ENCODE measurements at places on chromosomes 6 and 20.

- no peak for DNase-seq
Observed at GRCh38 chr6:71395731-71396409, 107.3 kb downstream of the OGFRL1 start.

GRCh38 chr6:41371461-41371991 is 36.1 kb downstream of the NCR2 start:
- peak; percentile 57 for DNase-seq

GRCh38 chr20:25574411-25574810 is 10.9 kb downstream of the NINL start:
- DNase-seq, result peak; percentile 57

DNA sequence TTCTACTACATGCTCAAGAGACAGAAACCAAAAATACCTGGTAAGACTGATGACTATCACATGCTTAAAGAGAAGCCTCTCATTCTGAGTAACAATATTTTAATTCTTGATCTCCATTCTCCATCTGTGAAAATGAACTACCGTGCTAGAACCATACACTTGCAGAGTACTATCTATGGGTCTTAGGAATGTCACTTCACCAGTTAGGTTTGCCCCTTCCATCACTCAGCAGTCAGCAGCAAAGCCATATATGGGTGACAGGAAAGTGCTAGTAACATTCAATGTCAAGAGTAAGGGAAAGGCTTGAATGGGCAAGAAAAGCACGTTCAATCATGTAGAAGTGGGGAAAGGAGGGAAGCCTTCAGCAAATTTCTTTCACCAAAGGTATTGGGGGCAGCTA is 2.3 kb downstream of the DNAAF9 start:
- DNase-seq, result no peak

DNA sequence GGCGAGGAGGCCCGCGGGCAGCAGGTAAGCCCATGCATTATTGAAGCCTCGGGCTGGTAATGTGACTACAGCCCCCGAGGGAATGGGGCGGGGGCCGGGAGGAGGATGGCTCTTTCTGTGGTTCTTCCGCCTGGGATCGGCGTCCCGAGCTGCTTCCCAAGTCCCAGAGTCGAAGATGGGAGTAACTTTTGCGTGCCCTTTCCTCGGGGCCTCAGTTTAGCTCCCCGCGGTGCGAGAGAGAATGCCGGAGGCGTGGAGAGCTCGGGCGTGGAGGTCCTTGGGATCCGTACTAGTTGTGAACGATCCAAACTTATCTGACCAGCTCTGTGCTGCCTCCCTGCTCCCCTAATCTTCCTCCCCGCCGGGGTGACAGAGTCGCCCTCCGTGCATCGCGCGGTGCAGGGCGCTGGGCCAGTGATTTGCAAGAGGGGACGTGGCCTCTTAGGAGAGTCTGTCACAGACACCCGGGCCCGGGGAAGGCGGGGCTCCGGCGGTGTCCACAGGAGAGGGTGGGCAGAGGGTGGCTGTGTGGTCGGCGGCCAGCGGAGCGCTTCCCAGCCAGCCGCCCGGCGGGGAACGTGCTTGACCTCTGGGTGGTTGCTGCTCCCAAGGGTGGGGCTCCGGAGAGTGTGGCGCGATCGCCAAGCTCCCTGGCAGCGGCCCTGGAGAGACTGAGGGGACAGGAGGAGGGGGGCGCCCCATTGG is 815 bp downstream of the UTRN start:
- DNase-seq, result no peak

DNA sequence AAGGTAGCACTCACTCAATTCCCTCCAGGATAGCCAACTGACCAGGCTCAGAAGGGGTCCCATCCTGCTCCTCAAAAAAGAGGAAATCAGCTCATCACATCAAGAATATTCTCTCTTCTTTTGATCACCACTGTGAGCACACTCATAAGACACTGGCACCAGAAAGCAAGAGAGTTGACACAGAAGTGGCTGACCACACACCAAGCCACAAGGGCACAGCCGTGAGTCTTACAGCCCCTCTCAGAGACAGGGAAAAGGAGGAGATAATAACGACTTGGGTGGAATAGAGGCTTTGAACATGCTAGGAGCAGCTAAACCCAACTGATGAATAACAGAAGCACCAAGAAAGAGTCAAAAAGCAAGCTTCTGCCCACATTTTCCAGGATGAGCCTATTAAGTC is 249.1 kb upstream of the PREP start:
- DNase-seq, result no peak

- DNase-seq, result no peak
Observed at GRCh38 chr6:25017932-25018567, 82.3 kb upstream of the RIPOR2 start.

GRCh38 chr20:41072190-41072863 is 43.7 kb downstream of the TOP1 start:
- no peak for DNase-seq

DNA sequence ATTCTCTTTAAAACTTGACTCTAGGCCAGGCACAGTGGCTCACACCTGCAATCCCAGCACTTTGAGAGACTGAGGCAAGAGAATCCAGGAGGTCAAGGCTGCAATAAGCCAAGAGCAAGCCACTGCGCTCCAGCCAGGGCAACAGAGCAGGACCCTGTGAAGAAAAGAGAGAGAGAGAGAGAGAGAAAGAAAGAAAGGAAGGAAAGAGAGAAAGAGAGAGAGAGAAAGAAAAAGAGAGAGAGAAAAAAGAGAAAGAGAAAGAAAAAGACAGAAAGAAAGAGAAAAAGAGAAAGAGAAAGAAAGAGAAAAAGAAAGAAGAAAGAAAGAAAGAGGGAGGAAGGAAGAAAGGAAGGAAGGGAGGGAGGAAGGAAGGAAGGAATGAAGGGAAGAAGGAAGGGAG is 76.7 kb downstream of the RIN2 start:
- DNase-seq, result no peak

Measured in NCI-H524 (cell line).